Activated T-cell treated with anti-CD3 and anti-CD28 coated beads, Interleukin-2, amount 50 U/mL, for 1 hour (primary cell): ENCODE measurements at places on chromosomes 11 and 22.

DNA sequence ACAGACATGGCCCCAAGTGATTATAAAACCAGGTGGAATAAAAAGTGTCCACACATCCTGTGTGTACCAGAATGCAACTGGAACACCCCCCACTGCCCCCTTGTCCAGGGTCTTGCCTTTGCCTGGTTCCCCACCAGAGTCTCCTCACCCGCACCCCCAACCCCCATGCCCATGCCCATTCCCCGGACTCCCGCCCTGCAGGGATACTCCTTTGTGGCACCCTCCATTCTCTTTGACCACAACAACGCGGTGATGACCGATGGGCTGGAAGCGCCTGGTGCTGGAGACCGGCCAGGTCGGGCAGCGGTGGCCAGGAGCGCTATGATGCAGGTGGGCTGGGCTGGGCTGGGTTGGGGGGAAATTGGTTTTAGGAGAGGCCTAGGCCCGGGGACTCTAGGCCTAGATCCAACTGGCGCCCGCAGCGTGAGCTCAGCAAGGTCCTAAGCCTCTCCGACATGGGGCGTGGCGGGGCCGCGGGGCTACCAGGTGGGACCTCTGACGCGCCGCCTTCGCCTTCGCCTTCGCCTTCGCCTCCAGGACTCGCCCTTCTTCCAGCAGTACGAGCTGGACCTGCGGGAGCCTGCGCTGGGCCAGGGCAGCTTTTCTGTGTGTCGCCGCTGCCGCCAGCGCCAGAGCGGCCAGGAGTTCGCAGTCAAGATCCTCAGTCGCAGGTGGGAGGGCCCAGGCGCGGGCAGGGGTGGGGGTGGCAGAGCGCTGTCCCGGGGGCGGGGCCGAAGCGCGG lies 9.1 kb downstream of the RPS6KA4 start:
- DNase-seq, result no peak

DNA sequence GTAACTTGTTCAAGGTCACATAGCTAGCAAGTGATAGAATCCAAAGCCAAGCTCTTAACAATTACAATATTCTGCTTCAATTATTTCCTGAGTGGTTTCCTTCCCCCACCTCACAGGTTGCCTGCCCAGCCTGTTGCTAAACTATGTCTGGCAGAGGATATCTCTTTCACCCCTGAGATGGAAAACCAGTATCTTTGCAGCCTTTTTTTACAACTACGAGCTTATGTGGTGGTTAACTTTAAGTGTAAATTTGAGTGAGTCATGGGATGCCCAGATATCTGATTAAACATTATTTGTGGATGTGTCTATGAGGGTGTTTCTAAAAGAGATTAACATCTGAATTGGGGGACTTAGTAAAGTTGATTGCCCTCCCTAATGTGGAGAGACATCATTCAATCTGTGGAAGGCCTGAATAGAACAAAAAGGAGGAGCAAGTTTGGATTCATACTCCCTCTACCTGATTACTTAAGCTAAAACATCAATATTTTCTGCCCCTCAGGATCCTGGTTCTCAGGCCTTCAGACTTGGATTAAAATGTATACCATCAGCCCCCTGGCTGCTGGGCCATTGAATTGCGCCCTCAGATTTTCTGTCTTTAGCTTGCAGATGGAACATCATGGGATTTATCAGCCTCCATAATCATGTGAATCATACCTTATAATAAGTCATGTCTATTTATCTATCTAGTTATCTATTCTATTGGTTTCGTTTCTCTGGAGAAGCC lies 911.9 kb downstream of the METTL15 start:
- no peak for DNase-seq

DNA sequence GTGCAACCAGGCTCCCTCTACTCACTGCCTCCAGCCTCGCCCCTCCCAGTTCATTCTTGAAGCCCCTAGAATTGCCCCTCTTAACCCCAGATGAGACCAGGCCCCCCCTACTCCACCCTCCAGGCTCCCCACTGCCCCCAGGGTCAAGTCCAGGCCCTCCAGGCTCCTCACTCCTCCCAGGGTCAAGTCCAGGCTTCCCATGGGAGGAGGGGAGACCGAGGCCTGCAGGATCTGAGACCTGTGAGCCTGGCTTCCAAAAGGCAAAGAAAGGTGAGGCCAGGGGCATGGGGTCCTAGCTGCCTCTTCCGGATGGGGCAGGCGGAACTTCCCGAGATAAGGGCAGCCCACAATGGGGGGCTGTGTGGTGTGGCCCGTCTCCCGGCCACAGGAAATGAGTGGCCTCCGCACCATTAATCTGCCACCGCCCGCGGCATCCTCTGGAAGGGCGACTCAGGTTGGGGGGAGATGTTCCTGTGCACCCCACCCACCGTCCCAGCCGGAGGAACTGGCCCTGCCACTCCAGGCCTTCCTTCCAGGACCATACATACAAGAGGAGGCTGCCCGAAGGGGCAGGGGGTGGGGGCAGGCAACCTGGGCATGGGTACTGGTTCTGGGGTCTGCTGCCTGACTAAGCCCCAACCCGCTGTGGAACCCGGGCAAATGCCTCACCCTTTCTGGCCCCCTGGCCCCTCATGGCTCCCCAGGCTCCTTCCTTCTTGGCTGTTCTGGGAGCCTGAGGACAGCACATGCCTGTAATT lies 35.1 kb upstream of the WNT11 start:
- no peak for DNase-seq

DNA sequence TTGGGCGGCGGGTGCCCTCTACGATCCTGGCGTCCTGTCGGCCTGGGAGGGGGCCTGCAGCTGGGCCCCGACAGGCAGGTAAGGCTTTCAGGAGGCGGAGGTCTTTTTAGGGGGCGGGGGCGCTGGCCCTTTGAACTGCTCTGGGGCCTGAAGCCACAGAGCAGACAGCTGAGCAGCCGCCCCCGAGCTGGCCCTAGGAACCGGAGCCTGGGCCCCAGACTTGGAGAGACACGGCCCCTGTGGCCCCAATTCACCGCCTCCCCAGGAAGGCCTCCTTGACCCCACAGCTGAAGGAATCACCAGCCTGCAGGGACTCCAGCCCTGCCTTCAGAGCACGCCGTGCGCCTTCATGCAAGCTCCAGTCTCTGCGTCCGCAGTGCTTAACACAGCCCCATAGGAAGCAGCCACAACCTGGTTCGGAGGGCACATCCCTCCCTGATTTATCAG lies 618 bp upstream of the CERK start:
- DNase-seq, result no peak

DNA sequence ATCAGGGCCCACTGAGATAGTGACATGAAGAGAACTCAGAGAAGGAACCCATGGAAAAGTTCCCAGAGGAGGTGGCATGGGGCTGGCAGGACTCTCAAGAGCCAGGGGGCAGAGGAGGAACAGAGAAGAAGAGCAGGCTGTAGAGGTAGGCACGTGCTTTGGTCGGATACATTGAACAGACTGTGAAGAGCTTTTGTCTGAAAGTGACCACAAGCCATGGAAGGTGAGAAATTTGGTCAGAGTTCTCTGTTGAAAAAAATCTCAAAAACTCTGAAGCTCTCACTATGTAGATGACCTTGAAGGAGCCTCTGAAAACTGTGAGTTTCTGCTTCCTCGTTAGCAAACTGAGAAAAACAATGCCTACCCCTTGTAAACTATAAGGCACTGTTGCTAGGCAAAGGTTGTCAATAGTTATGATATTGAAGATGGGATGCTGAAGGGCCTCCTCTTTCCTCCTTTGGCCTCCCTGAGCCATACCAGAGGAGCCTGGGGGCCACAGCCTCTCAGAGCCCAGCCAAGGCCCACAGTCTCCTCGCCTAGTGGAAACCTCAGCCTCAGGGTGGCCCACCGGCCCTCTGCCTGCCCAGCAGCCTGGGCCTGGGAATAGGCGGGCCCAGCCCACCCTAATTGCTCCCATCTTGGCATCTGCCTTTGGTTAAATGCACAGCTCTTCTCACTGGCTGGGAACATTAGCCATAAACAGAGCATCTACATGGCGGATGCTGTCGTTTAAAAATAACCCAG lies 415.7 kb downstream of the SOX6 start:
- no peak for DNase-seq

GRCh38 chr22:25941365-25941960 lies 199.5 kb downstream of the MYO18B start:
- DNase-seq, result no peak

GRCh38 chr22:36580846-36581245 lies 51.9 kb upstream of the EIF3D start:
- no peak for DNase-seq

GRCh38 chr22:49012712-49013395 lies 814.8 kb downstream of the BRD1 start:
- no peak for DNase-seq

GRCh38 chr22:27474711-27475547 lies 326.6 kb downstream of the MN1 start:
- DNase-seq, result no peak

DNA sequence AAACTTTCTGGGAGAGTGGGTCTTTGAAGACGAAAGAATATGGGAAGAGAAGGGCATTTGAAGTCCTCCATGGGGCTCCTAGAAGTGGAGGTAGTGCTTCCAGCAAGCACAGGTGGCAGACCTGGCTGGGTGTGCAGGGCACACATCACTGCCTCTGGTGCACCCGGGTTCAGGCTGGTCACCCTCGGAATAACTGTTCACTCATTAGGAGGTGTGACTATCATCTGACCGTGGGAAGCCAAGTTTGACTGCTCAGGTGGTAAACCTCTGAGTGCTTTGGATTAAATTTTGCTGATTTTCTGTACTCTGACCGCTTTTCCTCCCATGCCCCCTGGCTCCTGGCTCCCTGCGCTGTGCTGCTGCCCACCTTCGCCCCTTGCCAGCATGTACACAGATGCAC lies 11.1 kb downstream of the ADAMTS15 start:
- no peak for DNase-seq

GRCh38 chr22:48635816-48636215 lies 1191.9 kb downstream of the BRD1 start:
- DNase-seq, result no peak

GRCh38 chr22:30607300-30607930 lies 441 bp downstream of the TCN2 start:
- DNase-seq, result no peak

GRCh38 chr22:49087716-49088601 lies 739.7 kb downstream of the BRD1 start:
- no peak for DNase-seq

DNA sequence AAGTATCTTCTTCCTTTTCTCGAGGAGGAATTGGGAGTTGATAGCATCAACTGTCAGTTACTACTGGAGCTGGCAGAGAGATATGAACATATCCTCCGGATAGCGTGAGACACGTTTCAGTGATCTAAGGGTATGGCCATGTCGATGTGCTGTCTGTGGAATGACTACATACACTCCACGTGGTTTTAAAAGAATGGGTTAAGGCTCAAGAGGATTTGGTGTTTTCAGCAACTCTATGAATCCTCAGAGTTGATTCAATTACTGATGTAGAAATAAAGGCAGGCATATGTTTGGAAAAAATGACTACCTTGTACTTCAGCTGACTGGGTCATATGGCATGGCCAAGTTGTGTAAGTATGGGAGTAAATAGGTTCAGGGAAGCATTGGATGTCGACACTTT lies 22.9 kb downstream of the MMP13 start:
- no peak for DNase-seq

- no peak for DNase-seq
Measured at GRCh38 chr11:113256431-113257202, 57.8 kb upstream of the TTC12 start.

GRCh38 chr22:17262976-17263375 lies 43.7 kb upstream of the ADA2 start:
- DNase-seq, result no peak

- DNase-seq, result no peak
Measured at GRCh38 chr22:36344106-36344827, 43.5 kb downstream of the MYH9 start.

- DNase-seq, result no peak
Measured at GRCh38 chr11:117978991-117979390, 7.2 kb upstream of the IL10RA start.

DNA sequence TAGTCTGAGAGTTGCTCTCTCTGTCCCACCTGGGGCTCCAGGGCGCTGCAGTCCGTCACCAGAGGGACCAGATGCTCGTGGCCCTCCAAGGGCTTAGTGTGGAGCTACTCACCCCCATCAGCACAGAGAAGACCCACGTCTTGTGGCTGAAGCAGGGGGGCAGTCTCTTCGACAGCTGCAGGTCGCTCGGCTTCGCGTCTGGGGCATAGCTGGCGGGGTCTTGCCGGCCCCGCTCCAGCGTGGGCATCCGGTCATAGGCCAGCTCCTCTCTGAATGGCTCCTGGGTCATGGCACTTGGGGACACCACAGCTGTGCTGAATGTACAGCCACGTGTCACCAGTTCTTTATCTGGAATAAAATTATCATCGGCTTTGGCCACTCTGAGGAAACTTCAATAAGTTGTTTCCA lies 608 bp downstream of the MLC1 start:
- no peak for DNase-seq

DNA sequence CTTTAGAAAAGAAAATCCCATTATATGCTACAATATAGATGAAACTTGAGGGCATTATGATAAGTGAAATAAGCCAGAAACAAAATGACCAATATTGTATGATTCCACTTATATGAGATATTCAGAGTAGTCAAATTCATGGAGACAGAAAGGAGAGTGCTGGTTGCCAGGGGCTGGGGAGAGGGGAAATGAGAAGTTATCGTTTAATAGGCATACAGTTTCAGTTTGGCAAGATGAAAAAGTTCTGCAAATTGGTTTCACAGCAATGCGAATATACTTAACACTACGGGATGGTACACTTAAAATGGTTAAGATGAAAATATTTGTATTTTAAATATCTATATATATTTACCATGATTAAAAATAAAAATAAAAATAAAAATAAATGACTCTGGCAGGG lies 31.1 kb upstream of the RDX start:
- DNase-seq, result no peak

- no peak for DNase-seq
Measured at GRCh38 chr22:28012832-28013460, 93.9 kb upstream of the PITPNB start.

GRCh38 chr22:42997582-42998090 lies 17.3 kb downstream of the PACSIN2 start:
- no peak for DNase-seq

GRCh38 chr11:12170984-12171383 lies 60.6 kb downstream of the MICAL2 start:
- no peak for DNase-seq

- DNase-seq, result no peak
Measured at GRCh38 chr11:62921573-62922188, 518 bp upstream of the CHRM1 start.

DNA sequence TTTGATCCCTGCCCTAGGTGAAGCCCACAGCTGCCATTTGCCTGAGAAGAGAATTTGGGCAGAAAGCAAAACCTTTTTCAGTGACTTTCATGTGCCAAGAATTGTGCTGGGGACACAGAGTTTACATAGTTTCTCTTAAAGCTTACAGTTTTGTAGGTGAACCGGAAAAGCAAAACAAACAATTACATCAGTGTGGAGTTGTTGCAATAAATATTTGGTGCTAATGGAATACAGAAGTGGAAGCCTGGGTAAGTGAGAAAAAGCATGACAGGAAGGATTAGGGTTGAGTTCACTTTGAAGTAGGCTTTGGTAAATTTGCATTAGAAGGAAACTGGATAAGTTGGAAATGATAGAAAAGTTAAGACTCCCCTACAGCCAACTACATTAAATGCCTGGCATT lies 82.7 kb downstream of the RASSF10 start:
- DNase-seq, result no peak

DNA sequence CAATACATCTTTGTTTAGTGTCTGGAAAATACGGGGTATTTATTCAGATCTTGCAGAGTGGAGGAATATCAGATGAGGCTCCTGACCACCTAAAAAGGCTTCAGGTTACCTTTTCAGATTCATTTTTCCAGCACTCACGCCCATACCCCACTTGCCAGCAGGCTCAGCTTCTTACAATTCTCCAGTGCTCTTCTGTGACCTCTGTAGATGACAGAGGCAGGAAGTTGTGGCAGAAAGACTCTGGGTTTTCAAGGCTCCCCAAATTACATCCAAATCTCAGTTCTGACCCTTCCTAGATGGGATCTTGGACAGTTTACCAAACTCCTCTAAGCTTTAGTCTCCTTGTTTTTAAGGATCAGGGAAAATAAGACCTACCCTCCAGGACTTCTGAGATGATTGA lies 61.1 kb downstream of the SYTL2 start:
- no peak for DNase-seq
